ENCODE measurements at places on chromosomes 11 and 22. TPM values are rescaled to one million over a fixed set of nuclear protein-coding genes. Genes with fewer than 3 reads are reported as not detected.

ARHGEF12 gene
- 11.8 TPM for polyA plus RNA-seq

DNA sequence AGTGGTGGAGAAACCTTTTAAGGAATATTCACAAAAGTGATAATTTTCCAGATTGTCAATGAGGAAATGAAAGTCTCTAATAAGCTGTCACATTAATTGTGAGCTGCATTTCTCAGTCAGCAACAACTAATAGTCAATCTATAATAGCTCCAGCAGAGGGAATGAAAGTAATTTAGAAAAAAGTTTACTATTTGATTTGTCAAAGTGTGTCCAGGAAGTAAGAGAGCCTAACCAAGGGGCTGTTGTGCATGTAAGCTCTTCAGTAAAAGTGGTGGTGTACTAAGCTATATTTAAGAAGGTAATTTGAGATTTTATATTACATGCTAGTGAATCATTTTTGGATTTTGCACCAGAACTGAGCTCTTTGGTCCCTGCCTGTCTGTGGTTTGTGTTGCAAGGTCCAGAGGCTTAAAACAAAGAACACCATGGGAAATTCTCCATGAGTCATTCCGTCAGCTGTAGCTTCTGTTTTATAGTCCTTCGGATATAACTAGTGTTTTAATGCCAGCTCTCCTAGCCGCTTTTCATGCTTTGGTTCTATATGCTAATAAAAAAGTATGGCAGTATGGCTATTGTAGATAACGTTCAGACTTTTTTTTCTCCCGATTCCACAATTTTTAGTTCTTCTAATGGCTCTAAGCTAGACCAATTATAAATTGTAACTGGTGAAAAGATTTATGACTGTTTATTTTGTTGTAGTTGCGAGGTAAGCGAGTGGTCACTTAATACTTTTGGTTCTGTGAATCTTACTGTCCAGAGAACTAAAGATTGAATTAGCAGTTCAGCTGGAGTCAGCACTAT, 64.6 kb downstream of the ARHGEF12 start:
- no peaks in the 10 kb centered on the region for H3K4me1 ChIP-seq
- no peaks in the 10 kb centered on the region for H3K36me3 ChIP-seq
- no peak overlapping the region for H3K4me3 ChIP-seq
- H3K27me3 ChIP-seq: no peaks in the 10 kb centered on the region
- H3K27ac ChIP-seq: no peak overlapping the region
- DNase-seq: no peak

DNA sequence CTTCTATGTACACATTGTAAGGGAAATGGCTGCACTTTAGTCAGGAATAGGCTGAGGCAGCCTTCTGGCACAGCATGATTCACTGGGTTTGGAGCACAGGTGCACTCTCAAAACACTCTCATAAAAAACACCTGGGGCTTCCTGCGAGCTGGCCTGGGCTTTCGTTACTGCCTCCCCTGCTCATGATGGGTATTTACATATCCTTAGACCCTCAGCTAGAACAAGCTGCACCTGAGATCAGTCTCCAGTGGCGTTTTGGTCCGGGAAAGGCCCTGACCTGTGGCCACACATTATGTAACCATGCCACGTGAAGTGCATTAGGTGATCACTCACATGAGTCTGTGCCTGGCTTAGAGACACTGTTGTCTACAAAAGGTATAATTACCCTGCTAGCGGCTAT, 321.7 kb downstream of the TMEM135 start:
- no peaks in the 10 kb centered on the region for H3K27me3 ChIP-seq
- no peak overlapping the region for H3K27ac ChIP-seq
- no peaks in the 10 kb centered on the region for H3K36me3 ChIP-seq

SLC22A25 gene
- polyA plus RNA-seq: not detected

VSIG10L2 gene
- 3.1 TPM for polyA plus RNA-seq

CNGA4 gene
- polyA plus RNA-seq: 0.29 TPM

GAL3ST1 gene
- 0.15 TPM for polyA plus RNA-seq

GRCh38 chr11:17411418-17411817, 23.0 kb upstream of the KCNJ11 start:
- no peak overlapping the region for H3K4me3 ChIP-seq

All from spleen (tissue), 13 donors.